ENCODE measurements at places on chromosomes 2 and 18.

GRCh38 chr2:159759577-159759976, 38.4 kb downstream of the CD302 start:
- no peak for DNase-seq

- DNase-seq = no peak
These were observed 24.0 kb upstream of the CTIF start for GRCh38 chr18:48514786-48515185.

DNA sequence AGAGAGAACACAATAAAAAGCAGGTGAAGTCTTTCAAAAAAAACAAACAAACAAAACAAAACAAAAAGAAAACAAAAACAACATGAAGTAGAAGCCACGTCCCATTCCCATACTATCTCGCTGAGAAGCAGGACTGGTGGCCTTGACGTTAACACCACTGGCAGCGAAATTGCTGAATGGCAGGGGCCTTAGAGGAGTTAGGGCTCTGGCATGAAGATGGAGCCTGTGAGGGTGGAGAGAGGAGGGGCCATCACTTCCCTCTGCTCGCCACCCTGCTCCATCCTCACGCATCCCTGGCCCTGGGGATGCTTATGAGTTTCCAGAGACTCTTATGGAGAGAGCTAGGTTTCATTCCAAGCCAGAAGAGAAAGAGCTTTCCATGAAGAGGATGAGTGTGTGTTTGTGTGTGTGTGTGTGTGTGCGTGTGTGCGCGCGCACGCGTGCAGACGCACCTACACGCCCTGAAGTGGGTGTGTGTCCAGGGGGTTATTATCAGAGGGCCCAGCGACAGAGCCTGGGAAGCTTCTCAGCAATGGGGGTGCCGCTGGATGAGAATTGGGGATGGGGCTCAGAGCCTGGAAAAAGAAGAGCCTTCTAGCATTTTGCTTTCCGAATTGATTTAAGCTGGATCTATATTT, 20.4 kb upstream of the IMPA2 start:
- no peak for DNase-seq

DNA sequence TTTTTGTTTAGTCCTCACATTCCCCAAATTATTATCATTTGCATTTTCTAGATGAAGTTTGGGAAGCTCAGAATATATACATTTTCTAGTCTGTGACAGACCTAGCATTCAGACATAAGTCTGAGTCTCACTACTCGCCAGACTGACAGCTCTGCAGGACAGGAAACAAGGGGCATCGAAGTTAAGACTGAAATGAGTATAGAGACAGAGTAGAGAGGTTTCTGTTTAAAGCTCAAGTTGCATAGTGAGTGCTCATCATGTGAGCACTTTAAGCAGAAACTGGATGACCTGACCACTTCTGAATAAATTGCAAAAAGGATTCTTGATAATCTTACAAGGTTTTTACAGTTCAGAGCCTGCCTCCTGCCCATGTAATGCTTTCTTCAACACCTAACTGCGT, 1.1 kb downstream of the HADHB start:
- DNase-seq = no peak

GRCh38 chr2:41720331-41721251, 327.2 kb upstream of the PKDCC start:
- DNase-seq = no peak

DNA sequence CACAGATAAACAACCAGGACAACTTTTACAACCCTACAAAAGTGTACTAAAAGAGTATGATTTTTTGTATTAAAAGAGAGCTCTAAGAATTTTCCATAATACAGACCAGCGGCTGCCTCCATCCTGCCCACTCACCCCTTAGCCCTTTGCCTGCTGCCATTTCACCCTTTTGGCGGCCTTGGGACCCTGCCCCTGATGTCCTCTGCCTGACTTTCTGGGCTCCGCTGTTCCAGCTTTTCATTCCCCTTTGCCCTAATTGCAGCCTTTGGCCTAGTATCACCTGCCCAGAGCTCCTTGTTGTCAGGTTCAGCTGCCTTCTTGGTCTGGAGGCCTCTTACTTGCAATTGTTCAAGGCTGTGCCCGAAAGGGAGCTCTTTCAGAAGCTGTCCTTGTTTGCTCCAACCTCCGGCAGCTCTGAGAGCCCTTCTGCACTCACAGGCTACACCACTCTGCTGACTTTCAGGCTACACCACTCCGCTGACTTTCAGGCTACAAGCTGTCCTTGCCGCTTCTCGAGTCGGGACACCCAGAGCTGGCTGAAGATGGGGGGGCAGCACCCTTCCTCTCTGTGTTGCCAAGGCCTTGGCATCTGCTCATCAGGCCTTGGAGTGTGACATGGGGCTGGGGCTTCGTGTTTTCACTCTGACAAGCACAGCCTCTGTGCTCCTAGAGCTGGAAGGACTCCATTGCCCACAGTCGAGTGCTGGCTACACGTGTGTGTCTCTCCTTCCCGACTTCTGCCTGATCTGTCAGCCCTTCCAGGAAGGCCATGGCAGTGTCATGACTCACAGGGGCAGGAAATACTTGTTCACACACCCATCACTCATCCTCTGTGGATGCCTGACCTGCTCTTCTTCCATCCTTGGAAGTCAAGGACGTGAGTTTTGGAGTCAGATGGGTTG, 43.1 kb upstream of the HDAC4 start:
- DNase-seq = no peak

DNA sequence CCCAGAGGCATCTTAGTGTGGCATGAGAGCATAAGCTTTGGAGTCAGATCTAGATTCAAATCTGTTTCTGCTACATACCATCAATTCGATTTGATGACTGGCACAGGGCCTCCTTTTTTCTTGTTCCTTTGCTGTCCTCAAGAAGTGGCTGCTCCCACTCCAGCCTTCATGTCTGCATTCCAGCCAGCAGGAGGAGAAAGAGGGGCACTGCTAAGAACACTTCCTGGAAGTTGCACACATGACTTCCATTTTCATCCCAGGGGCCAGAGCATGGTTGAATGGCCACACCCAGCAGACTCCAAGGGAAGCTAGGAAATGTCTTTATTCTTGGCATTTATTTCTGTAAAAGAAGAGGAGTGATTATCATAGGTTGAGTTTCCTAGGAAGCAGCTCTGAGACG, 50.4 kb downstream of the EML6 start:
- no peak for DNase-seq

GRCh38 chr18:24246143-24246542, 107.3 kb downstream of the CABYR start:
- DNase-seq = no peak

DNA sequence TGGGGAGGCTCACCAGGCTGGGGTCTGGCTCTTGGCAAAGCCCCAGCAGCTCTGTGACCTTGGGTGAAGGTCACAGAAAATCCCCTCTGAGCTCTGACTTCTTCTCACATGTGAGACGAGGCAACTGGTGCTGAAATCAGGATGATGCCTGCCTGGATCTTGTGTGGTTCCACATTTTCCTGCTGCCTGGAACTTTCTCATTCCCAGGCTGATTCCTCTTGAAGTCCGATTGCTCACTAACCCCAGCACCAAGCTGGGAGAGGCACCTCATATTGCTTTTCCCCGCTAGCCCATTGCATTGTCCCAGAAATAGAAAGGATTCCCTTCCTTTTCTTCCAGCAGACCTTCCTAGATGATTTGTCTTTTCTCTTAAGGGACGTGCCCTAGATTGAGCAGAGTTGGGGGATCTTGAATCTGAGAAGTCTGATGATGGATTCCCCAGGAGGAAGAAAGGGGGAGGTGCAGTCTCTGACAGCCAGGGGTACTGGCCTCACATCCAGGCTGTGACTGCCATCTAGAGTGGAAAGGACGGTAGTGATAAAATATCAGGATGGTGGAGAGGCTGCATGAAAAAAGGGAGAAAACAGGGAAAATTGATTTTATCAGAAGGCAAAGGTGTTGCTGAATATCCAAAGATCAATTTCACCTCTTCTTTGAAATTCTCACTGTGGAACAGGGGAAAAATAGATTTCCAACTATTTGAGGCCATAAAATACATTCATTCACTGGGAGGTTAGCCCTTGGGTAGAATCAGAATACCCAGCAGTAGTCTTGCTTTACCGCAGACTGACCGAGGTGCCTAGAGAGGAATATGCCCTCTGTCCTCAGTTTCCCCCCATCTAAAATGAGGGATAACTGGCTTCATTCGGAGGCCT, 96.3 kb downstream of the FAM210A start:
- peak; percentile 76 for DNase-seq

DNA sequence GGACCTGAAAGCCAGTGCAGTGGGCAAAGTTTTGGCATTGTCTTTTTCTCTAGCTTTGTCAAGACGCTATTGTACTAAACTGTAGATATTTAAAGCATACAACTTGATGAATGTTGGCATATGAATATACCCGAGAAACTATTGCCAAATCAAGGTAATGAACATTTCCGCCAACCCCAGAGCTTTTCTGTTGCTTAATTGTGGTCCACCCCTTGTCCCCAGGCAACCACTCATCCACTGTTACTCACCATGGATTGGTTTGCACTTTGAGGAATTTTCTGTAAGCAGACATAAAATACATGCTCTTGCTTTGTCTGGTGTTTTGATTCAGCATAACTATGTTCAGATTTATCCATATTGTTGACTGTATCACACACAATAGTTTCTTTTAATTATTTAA, 688.4 kb downstream of the ADCYAP1 start:
- DNase-seq = no peak

GRCh38 chr2:109531221-109531620, 82.5 kb downstream of the SEPTIN10 start:
- DNase-seq = no peak
